ENCODE measurements at places on chromosomes 6 and 20. TPM values are rescaled to one million over a fixed set of nuclear protein-coding genes. Genes with fewer than 3 reads are reported as not detected.

- peak overlapping the region; percentile 83 for H3K4me3 ChIP-seq
- peaks cover 4% of the 10 kb centered on the region for H3K27me3 ChIP-seq
- H3K4me1 ChIP-seq, result no peaks in the 10 kb centered on the region
- peak overlapping the region; percentile 79 for H3K27ac ChIP-seq
- DNase-seq, result peak; percentile 40
- H3K36me3 ChIP-seq, result peaks cover 4% of the 10 kb centered on the region
These were observed 998 bp downstream of the BMP2 start for GRCh38 chr20:6768228-6769140.

ERVFRD-1 gene
- polyA plus RNA-seq, result 3.6 TPM

DNA sequence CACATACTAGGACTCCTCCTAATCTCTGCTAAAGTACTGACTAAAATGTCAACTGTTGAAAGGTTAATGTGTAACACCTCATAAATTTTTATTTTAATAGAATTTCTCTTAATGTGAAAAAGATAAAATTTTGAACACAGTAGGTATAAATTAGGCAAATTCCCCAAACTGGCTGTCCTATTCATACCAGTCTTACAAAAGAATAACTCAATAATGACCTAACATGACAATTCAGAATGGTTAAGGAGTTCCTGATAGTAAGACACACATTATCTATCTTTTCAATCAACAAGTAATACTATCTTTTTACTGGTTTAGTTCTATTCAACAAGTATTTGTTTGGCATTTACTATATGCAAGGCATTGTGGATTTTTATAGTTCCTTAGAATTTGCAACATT, 141.1 kb downstream of the EPHA7 start:
- no peak overlapping the region for H3K27ac ChIP-seq
- no peak for DNase-seq
- no peaks in the 10 kb centered on the region for H3K36me3 ChIP-seq
- no peaks in the 10 kb centered on the region for H3K27me3 ChIP-seq
- H3K4me1 ChIP-seq, result no peaks in the 10 kb centered on the region

DNA sequence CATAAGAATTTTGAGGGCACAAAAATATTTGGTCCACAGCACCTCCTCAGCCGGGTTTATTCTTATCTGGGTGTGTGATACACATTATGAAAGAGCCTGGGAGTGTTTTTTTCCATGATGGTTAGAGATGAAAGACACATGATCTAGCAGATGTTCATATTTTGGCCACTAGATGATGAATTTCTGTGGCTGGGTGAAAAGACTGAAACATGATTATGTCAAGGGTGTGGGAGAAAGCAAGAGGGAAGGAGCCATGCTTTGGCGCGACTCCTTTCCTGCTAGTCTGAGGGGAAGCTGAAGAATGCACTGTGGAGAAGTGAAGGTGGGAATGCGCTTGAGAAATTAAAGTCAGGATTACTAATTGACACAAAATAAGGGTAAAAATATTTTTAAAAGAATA, 102.3 kb downstream of the SH3BGRL2 start:
- DNase-seq, result no peak
- no peak overlapping the region for H3K27ac ChIP-seq
- no peaks in the 10 kb centered on the region for H3K4me1 ChIP-seq

AIF1 gene
- 42.4 TPM for polyA plus RNA-seq

- no peaks in the 10 kb centered on the region for H3K27me3 ChIP-seq
- no peaks in the 10 kb centered on the region for H3K4me1 ChIP-seq
- DNase-seq, result no peak
- H3K27ac ChIP-seq, result no peak overlapping the region
- H3K4me3 ChIP-seq, result no peak overlapping the region
- H3K36me3 ChIP-seq, result no peaks in the 10 kb centered on the region
These were observed 321.5 kb downstream of the LRFN2 start for GRCh38 chr6:40265615-40266014.

DNA sequence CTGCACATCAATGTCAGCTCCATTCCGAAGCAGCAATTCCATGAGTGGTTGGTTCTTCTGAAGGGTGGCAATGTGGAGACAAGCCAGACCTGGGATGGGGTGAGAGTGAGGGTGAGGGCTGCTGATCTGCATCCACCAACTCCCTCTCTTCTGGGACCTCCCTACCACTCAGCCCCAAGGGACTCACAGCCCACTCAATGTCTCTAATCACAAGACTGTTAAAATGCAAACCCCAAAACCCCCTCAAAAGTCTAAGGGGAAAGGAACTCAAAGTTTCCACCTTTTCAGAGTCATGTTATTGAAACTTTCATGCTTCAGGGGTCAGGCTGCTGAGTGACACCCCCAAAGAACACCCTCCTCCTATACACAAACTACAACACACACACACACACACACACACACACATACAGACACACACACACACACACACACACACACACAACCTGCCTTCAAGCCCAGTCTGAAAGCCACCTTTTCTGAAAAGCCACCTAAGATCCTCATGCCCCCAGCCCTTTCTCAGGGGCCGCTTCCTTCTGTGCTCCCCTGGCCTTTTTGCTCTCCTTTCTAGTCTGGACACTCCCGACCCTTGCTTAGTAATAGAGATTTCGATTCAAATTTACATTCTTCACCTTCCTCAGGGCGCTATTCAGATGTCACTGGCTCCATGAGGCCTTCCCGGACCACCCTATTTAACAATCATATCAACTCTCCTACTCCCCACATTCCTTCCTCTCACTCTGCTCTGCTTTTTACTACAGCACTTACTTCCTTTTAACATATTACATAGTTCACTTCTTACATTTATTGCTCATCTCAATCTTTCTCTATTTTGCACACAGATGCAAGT, 3.3 kb upstream of the SLC35B2 start:
- peaks cover 41% of the 10 kb centered on the region for H3K4me1 ChIP-seq
- no peak overlapping the region for H3K4me3 ChIP-seq
- no peak for DNase-seq
- H3K36me3 ChIP-seq, result no peaks in the 10 kb centered on the region

- H3K36me3 ChIP-seq, result peaks cover 13% of the 10 kb centered on the region
- H3K4me3 ChIP-seq, result no peak overlapping the region
- H3K4me1 ChIP-seq, result no peaks in the 10 kb centered on the region
- DNase-seq, result no peak
These were observed 26.8 kb downstream of the RRBP1 start for GRCh38 chr20:17655286-17655651.

MATN4 gene
- not detected for polyA plus RNA-seq

DNA sequence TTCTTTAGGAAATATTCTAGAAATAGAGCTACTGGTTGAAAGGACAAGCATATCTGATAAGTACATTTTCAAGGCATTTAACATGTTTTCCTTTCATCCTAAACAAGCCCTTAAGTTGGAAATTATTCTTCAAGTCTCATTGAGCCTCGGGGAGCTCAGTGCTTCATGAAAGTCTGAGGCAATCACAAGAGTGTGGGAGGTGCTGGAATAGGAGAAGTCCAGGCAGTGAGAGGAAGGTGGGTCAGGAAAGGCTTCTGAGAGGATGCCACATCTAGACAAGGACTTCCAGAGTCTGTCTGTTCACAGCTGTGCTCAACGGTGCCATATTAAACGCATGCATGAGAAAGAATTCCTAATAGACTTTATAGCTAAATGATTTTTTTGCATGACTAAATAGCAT, 69.8 kb downstream of the CD83 start:
- no peak for DNase-seq
- no peak overlapping the region for H3K27ac ChIP-seq
- H3K4me1 ChIP-seq, result no peaks in the 10 kb centered on the region
- H3K36me3 ChIP-seq, result no peaks in the 10 kb centered on the region
- no peaks in the 10 kb centered on the region for H3K27me3 ChIP-seq

PLN gene
- 0.67 TPM for polyA plus RNA-seq

DNA sequence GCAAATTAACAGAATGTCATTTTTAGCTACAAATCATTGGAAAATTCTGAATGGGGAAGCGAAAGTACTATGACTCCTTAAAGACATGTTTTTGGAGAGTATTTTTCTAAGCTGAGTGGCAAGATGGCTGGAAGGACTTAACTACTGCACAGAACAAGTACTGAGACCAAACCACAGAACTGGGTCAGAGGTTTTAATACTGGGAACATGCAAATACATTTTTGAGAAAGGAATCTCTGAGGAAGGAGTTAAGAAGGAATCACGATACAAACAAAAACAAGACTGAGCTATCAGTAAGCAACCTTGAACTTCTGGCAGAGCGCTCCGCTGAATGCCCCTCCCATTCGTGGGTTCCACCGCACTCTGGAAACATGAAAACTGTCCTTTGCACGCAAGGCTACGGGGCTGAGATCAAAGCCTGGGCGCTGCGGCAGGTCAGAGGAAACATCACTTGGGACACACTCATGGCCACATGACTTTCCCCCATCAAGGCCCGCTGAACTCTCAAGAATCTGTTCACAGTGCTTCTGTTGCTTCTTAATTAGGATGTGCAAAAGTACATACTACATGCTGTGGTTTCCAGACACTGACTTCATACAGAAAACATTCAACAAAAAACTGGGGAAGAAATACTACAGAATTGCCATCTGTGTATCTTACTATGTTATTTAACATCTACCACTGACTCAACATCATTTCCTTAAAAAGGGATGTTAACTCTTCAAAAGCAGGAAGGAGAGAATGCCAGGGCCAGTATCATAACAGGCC, 27.8 kb downstream of the SLC23A2 start:
- peaks cover 7% of the 10 kb centered on the region for H3K4me1 ChIP-seq
- H3K36me3 ChIP-seq, result no peaks in the 10 kb centered on the region
- peak overlapping the region; percentile 64 for H3K27ac ChIP-seq
- DNase-seq, result peak; percentile 75
- no peaks in the 10 kb centered on the region for H3K27me3 ChIP-seq

CFAP206 gene
- not detected for polyA plus RNA-seq

- no peaks in the 10 kb centered on the region for H3K36me3 ChIP-seq
- H3K27ac ChIP-seq, result no peak overlapping the region
- H3K4me1 ChIP-seq, result no peaks in the 10 kb centered on the region
- no peak for DNase-seq
- no peak overlapping the region for H3K4me3 ChIP-seq
These were observed 2.1 kb downstream of the PRSS35 start for GRCh38 chr6:83514466-83514865.

- peaks cover 13% of the 10 kb centered on the region for H3K36me3 ChIP-seq
- H3K27ac ChIP-seq, result peak overlapping the region; percentile 5
- no peak overlapping the region for H3K4me3 ChIP-seq
These were observed 2.4 kb downstream of the HEBP2 start for GRCh38 chr6:138406443-138406842.

- H3K27ac ChIP-seq, result no peak overlapping the region
- DNase-seq, result no peak
- H3K4me3 ChIP-seq, result no peak overlapping the region
- no peaks in the 10 kb centered on the region for H3K27me3 ChIP-seq
- H3K36me3 ChIP-seq, result no peaks in the 10 kb centered on the region
These were observed 21.3 kb upstream of the SCGN start for GRCh38 chr6:25630508-25631278.
